Coronary artery (tissue), 2 donors: ENCODE measurements at places on chromosomes 1 and 21.

- no peak for DNase-seq
Observed at GRCh38 chr1:162003830-162004215, 19.8 kb downstream of the OLFML2B start.

- no peak for DNase-seq
Observed at GRCh38 chr21:34200288-34200905, 127.0 kb downstream of the MRPS6 start.

DNA sequence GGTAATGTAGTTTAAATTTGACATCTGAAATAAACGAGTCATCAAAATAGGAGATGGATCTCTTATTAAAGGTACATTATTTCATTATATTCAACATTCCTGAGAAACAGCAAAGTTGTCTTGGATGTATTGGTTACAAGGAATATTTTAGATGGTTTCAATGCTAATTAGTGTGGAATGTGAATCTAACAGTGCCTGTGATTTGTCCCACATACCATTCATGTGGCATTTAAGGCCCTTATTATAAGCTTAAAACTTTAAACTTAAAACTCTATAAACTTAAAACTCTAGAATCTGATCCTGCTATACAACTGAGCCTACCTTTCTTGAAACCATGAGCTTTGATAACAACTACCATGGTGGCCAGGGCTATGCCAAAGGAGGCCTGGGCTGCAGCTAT is at the start of gene KRTAP22-1:
KRTAP22-1 (plus strand) TSS at position 301 of the 400 bp plus-strand sequence.
- DNase-seq = no peak

DNA sequence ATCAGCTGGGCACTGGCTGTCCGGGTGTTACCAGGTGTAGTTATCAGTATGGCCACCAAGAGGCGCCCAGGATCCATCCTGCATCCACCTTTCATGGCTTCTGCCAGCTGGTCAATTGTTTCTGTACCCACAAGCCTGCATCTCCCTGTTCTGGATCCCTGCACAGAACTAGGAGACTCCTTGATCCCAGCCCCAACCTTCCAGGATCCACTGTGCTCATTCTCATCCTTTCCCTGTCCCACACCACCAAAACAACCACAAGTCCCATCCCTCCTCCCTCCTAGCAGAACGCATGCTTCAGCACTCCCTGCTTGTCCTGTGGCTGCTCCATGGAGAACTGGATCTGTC is 27.2 kb upstream of the FOXE3 start:
- DNase-seq = no peak

DNA sequence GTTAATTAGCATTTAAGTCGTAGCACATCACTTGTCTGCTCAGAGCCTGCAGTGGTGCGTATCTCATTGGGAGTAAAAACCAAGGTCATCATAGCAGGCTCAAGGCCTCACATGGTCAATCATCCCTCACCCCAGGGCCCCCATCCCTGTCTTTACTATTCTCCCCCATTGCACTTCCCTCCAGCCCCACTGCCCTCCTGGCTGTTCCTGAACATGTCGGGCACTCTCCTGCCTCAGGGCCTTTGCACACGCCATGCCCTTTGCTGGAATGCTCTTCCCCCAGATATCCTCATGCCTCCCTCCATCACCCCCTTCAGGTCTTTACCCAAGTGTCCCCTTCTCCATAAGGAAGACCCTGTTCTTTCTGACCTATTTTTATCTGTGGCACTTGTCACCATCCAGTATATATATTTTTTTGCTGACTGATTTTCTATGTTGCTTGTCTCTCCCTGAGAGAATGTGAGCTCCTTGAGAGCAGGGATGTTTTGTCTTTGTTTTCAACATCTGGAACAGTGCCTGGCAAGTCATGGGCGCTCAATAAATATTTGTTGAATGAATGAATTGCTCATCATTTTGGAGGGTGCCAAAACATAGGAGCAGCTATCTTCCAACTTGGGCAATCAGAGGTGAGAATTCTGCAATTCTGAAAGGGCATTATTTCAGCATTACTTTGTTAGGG is 74.1 kb upstream of the POU3F1 start:
- DNase-seq = no peak

DNA sequence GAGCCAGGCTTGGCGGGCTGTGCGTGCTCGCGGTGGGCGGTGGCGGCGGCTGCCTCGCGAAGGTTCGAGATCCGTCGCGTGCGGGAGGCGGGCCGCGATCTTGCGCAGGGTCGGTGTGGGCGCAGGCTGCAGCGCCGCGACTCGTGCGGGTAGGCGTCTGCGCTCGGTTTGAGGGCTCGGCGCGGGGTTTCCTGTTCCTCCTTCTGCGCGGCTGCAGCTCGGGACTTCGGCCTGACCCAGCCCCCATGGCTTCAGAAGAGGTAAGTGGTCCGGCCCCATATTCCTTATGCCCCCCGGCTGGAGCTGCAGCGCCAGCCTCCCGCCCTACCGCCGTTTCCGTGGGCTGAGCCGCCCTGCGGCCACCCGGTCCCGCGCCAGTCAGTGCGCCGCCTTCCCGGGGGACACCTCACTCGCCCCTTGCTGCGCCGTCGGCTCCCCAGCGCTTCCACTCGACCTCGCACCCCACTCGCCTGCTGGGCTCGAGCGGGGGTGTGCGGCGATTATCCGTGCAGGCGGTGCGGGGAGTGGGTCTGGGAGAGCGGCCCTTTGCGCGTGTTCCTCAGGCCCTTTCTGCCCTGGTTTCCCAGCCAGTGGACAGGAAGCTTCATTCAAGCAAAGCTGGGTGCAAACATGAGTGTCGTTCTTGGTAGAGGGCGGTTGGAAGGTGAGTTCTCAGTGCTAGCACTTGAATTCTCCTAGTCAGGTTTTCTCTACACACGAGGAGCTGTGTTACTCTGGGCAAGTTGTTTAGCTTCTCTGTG is at the start of gene CACYBP:
CACYBP (plus strand) TSS at position 12 of the 761 bp plus-strand sequence; CDS start at position 246, 234 bp downstream.
- DNase-seq = peak; percentile 86

GRCh38 chr1:6454856-6455751 is 10.9 kb downstream of the TNFRSF25 start:
- DNase-seq = no peak

- no peak for DNase-seq
Observed at GRCh38 chr1:71080230-71080738, 551 bp downstream of the ZRANB2 start.

DNA sequence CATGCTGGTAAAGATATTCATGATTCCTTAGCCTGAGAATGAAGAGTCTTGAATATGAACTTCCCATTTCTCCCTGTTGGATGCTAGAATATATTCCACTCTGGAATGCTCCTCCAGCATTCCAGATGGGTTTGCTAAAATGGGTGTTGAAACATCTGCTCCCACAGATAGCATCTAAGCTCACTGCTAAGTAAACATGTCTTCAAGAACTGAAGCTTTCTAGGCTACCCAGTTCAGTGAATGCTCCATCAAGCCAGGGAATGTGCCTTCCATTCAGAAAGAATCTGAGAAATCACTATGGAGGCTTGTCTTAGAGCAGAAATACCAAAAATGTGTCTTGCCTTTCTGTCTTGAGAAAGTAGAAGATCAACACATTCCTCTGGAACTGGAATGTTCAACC is 81.1 kb downstream of the TNFSF18 start:
- DNase-seq = no peak

DNA sequence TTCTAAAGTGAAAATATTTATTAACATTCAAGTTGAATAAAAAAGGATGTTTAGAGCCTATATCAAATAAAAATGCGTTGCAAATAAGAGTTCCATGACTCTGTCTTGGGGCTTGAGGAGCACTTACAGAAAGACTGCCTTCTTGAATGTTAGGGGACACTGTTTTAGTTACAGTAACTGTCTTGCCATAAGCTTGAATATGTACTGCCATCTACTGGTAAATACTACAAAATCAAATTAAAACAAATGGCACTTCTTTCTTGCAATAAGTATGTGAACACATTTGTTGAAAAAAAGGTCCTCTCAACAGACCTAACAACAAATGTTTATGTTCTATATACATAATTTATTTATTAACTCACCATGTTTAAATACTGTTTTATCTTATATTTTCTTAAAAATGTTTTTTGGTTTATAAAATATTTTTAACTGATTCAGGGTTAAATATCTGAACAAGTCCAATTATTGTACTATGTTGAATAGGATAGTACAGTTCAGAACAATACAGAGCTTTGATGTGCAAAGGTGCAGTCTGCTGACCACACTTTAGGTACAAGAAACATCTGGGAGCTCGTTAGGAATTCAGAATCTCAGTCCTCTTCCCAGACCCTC is 199.5 kb downstream of the LRRIQ3 start:
- DNase-seq = no peak
